ENCODE measurements at places on chromosomes 16 and 17. TPM values are rescaled to one million over a fixed set of nuclear protein-coding genes. Genes with fewer than 3 reads are reported as not detected.

The SEZ6L2 gene
- total RNA-seq: 5.9 TPM

The COIL gene
- total RNA-seq: 10.0 TPM

The PPL gene
- 8.4 TPM for total RNA-seq

The SLC13A2 gene
- total RNA-seq: not detected

The LITAFD gene
- not detected for total RNA-seq

The TBC1D3E gene
- not detected for total RNA-seq

The ADCY7 gene
- total RNA-seq: 1.8 TPM

The TSPOAP1 gene
- total RNA-seq: not detected

All from bladder microvascular endothelial cell (primary cell).